ENCODE measurements at places on chromosomes 13 and 19.

- DNase-seq, result no peak
Observed at GRCh38 chr13:108967371-108967770, 338.0 kb downstream of the MYO16 start.

DNA sequence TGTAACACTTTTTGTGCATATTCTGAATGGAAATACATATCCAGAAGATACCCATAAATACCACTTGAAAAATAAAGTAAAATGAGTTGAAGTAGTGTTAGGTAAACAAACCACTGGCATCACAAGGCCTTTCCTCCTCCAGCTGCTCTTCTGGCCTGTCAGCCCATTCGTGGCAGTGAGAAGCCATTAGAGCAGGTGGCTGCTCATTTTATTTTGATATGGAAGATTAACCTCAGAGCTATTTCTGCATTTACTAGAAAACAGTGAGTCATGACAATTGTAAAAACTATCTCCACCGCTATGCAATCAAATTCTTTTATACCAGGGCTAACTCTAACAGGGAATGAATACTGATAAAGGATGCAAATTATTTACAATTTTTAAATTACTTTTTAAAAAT is 2898.1 kb downstream of the PCDH9 start:
- DNase-seq, result no peak

- DNase-seq, result no peak
Observed at GRCh38 chr13:28967029-28967915, 147.1 kb downstream of the MTUS2 start.

- DNase-seq, result no peak
Observed at GRCh38 chr13:27622102-27622820, 569 bp downstream of the POLR1D start.

DNA sequence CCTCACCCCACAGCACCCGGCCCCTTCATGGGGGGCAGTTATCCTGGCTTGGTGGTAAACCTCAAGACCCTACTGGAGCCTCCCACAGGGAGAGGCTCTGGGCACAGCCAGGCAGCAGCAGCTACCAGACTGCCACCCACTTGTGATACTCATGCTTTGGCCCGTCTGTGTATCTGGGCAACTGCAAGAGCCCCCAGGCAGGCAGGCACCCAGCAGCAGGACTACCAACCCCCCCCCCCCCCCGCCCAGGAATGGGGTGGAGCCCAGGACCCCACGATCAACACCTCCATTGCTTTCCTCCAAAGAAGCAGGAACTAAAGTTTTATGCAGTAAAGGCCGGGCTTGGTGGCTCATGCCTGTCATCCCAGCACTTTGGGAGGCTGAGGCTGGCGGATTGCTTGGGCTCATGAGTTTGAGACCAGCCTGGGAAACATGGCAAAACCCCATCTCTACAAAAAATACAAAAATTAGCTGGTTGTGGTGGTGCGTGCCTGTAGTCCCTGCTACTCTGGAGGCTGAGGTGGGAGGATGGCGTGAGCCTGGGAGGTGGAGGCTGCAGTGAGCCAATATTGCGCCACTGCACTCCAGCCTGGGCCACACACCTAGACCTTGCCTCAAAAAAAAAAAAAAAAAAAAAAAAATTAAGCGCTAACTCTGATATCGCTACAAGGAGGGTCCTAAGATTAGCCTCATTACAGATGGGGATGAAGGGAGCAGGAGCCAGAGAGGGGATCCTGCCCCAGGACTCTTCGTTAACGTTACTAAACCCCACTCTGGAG is 1.1 kb upstream of the LYL1 start:
- DNase-seq, result no peak

DNA sequence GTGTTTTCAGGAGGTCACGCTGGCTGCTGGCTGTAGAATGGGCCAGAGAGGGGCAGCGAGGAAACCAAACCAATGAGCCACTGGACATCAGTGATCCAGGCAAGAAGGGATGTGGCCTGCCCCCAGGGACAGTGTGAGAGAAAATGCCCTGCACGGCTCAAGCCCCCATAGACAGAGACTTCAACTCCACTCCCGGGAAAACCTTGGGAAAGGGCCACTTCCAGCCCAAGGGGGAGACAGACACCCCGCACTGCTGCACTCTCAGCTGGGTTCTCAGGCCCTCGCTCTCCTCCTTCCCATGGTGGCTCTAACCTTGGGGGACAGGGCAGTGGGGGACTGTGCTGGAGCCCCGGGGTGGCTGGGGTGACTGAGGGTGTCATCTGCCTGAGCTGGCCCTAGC is 172.0 kb downstream of the KATNAL1 start:
- DNase-seq, result no peak

- no peak for DNase-seq
Observed at GRCh38 chr13:33797622-33798021, 20.3 kb upstream of the RFC3 start.

- DNase-seq, result no peak
Observed at GRCh38 chr13:99028890-99029289, 51.0 kb upstream of the DOCK9 start.

GRCh38 chr13:113948034-113948742 is 25.7 kb downstream of the C13orf46 start:
- DNase-seq, result no peak

DNA sequence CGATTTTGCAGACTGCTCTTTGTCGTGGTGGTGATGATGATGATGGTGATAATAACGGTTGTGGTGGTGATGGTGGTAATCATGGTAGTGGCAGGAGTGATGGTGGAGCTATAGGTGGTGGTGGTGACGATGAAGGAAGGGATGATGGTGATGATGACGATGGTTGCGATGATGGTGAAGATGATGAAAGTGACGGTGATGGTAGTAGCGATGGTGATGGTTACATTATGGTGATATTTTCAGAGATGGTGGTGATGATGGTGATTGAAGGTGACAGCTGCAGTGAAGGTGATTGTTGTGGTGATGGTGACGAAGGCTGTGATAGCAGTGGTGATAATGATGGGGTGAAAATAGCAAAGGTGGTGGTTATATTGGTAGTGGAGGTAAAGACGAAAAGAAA is 2.1 kb upstream of the ADGRE3 start:
- no peak for DNase-seq

DNA sequence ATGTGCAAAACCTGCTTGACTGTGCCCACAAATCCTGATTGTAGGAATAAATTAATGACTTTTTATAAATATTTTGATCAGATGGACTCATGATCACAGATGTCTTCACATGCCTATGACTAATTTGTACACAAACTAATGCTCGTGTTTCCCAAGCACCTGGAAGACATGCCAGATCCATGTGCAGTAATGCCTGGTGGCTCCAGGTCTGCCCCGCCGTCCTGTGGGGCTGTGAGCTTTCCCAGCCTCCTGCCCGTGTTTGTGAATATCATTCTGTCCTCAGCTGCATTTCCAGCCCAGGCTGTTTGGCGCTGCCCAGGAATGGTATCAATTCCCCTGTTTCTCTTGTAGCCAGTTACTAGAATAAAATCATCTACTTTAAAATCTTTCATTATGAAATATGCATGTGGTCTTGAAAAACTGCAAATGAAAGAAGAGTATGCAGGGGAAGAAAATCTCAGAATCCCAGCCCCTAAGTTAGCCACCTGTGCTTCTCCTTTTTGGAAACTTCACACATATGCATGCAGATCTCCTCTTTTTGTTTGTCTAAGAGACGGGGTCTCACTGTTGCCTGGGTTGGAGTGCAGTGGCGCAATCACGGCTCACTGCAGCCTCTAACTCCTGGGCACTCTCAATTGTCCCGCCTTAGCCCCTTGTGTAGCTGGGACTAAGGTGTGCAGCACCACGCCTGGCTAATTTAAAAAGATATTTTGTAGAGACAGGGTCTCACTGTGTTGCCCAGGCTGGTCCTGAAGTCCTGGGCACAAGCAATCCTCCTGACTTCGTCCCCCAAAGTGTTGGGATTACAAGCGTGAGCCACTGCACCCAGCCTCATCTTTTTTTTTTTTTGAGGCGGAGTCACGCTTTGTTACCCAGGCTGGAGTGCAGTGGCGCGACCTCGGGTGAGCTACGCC is 6.2 kb downstream of the RPL28 start:
- DNase-seq, result peak; percentile 6

GRCh38 chr13:40776232-40776631 is 5.2 kb upstream of the MRPS31 start:
- no peak for DNase-seq

GRCh38 chr13:45728759-45729158 is 26.6 kb downstream of the CBY2 start:
- DNase-seq, result no peak

DNA sequence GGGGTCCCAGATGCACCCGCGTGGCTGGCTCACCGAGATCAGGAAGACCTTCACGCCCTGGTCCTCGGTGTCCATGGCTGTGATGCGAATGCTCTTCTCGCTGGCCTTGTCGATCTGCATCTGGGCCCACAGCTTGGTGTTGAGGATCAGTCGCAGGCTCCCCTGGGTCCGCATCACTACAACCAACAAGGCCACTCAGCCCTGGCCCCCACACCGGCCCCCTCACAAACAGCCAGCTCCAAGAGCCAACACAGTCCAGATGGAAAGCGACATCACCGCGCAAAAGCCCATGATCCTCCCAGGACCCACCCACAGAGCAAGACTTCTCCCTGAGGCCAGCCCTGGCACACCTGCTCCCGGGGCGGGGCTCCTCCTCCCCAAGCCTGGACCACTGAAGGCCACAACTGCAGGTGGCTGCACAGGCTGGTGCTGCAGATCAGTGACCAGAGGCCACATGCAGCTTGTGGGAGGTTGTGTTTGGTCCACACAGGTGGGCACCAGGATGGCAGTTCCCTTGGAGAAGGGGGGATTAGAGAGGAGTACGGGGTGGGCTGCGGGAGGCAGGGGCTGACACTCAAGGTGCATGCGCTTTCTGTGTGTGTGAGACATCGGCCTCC is 4.5 kb downstream of the CAPS start:
- DNase-seq, result no peak

DNA sequence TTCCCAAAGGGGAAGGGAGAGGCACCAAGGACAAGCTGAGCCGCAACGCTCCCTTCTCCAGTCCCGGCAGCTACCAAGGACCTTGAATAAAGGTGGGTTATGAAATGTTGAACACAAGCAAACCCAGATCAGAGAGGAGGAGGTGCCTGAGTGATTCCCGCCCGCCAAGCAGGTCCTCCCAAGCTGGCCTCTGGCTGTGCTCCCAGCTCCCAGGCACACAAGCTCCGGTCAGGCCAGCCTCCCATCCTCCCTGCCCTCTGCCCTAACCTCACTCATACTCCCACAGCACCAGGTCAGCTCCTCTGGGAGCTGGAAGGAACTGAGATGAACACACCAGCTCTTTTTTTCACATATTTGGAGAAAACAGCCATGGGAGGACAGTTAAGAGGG is 3.7 kb downstream of the NAPA start:
- DNase-seq, result no peak

GRCh38 chr19:14482172-14482941 is 7.2 kb upstream of the PTGER1 start:
- no peak for DNase-seq

GRCh38 chr13:59452189-59452890 is 711.4 kb downstream of the DIAPH3 start:
- DNase-seq, result peak; percentile 29

DNA sequence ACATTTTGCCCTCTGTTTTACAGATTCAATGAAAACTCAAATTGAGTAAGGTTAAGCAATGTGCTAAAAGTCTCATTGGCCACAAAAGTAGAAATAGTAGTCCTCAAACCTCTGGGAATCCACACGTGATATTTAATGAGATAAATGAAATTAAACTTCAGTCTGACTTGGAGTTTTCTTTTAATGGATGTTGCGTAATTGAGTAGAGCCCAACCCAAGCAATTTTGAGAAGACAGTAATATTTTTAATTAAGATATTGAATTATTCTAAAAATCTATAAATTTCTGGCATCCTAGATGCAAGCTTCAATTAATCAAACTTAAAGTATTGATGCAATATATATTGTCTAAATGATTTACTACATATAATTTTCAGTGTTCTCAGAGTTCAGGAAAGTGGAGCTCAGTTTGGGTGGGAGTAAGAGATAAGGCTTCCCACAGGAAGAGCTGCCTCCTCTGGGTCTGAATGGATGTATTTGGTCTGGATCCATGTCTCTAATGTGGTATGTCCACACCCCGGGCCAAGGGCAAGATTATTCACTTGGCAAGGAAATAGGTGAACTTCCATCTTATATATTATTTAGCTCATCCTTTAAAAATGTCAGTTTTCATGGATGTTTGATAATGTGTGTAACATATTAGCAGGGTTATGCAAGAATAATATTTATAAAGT is 6.9 kb downstream of the MBNL2 start:
- DNase-seq, result no peak

DNA sequence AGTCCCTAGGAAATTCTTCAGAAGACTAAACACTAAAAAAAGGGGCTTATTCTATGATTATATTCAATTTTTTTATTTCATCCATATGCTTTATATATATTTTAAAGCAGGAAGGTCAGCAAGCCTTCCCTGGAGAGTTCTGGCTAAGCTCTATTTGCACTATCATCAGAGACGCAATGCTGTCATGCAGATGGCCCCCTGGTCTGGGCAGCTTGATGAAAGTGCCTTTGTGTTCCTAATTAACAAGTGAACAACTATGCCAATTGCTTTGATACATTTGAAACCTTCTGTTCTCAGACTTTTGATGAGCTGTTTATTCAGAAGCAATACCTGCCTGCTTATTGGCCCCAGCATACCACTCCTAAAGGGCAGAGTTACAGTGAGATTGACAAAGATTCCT is 1344.6 kb downstream of the OLFM4 start:
- no peak for DNase-seq

- DNase-seq, result no peak
Observed at GRCh38 chr13:99251921-99252320, 6.3 kb downstream of the GPR18 start.

DNA sequence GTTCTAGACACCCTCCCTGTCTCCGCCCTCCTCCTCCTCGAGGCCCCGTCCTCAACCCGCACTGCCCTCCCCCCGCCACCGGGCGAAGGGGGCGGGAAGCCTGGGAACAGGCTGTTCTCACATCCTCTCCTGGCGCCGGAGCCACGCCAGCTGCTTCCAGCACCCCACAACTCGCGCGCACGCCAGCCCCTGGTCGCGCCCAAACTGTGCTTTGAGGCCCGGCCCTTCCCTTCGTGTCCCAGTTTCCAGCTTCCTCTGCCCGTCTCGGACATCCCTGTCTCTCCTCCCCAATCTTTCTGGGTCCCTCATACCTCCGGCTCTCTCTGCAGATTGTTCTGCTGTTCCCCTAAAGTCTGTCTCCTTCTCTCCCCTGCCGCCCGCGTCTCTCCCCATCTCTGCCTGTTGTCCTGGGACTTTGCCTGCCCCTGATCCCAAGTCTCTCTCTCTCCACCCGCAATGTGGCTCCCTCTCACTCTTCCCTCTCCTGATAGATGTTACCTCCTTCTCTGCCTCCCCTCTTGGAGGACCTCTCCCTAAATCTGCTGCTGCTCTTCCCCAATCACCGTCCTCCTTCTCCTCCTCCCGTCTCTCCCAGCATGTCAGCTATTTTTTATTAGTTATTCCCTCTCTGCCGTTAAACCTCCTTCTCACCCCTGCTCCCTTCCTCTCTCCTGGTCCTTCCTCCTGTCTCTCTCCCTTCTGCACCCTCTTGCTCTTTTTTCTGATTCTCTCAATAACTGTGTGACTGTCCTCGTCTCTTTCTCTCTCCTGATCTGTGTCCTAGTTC is 14.2 kb downstream of the DPF1 start:
- DNase-seq, result peak; percentile 97

GRCh38 chr19:29285878-29286277 is 72.9 kb upstream of the UQCRFS1 start:
- peak; percentile 65 for DNase-seq

GRCh38 chr13:78102121-78102677 is 183.6 kb upstream of the EDNRB start:
- peak; percentile 63 for DNase-seq

GRCh38 chr13:101486708-101487437 is 34.4 kb downstream of the ITGBL1 start:
- no peak for DNase-seq

GRCh38 chr13:80189889-80190597 is 150.9 kb downstream of the SPRY2 start:
- no peak for DNase-seq

Data from right hindlimb (tissue), 1 donor.